Stimulated activated CD4-positive, alpha-beta T cell treated with anti-CD3 and anti-CD28 coated beads, Interleukin-1b, Interleukin-23, amount 100 ng/mL, for 1 hour (primary cell): ENCODE measurements at places on chromosomes 16 and 17.

DNA sequence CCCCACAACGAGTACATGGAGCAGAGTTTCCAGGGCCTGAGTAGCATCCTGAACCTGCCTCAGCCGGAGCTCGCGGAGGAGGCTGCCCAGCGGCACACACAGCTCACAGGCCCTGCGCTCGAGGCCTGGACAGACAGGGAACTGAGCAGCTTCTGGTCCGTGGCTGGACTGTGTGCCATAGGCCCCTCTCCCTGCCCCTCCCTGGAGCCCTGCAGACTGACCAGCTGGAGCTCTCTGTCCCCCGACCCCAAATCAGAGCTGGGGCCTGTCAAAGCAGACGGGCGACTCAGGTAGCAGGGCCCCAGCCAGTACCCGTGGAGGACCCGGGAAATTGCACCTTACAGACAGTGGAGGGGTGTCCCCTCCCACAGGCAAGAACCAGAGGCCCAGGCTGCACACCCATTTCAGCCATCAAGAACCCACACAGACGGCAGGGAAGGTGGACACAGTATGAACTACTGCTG lies 13.0 kb downstream of the MRPL27 start:
- DNase-seq: no peak

- DNase-seq: no peak
Measured at GRCh38 chr16:85825326-85825725, 25.8 kb downstream of the COX4I1 start.

DNA sequence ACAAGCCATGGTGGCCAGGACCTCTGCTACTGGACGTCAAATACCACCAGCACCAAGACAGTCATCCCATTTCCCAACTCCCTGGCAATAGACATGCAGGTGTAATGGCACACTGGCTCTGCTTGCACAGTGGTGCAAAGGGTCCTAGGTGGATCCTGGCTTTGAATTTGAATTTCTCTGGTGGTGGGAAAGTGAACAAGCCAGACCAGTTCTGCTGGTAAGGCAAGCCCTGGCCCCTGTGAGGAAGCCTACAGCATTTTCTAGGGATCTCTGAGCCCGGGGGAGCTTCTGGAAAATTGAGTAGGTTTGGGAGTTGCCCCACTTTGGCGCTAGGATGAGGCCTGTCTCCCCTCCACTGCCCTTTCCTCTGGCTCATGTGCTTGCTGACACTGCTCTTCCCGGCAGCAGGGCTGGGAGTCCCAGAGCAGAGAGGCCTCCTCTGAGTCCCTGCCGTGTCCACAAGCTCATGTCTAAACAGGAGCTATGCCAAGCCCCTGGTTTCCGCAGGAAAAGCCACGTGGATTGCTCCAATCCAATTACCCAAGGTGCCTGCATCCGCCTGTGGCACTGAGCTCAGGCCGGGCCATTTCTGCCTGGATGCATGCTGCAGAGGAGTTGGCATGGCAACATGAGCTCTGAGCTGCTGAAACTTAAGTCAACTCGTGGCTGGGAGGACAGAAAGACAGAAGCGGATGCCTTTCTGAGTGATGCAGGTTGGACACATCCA lies 67.0 kb downstream of the PRMT7 start:
- no peak for DNase-seq

DNA sequence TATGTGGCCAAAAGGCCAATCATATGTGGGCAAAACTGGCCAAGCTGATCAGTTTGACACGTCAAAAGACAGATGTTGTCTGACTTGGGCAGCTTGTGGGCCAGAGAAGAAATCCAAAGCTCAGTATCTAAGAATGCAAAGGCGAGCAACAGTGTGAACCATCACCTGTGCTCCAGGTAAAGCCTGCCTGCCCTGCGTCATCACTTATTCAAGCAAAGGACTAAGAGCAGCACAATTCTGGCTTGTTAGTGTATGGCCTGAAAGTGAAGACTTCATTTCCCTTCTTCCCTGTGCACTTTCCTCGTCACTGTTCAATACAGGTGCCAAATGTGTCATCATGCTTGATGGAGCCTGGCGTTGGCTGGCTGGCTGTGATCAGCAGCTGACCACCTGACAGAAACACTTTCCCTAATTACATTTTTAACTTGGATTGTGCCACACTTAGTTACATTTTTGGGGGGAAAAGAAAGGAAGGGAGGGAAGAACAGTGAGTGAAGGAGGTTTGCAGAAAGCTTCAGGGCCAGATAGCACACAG lies 4.7 kb downstream of the FAM20A start:
- DNase-seq: no peak

DNA sequence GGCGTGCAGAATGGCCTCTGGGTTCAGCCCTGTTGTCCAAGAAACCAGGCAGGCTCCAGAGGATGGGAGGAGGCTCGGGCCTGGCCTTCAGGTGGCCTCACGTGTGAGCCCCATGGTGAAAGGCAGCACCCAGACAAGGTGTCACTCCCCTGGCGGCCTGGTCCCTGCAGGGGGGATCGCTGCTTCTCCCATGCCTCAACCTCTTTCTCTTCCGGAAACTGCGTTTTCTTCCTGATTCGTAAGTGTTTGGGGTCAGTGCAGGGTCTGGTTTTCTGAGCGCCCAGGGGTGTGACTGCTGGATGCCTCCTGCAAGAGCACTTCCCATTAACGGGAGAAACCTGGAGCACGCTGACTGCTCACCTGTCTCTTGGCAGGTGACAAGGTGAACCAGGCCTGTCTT lies 70.0 kb upstream of the CIBAR2 start:
- DNase-seq: no peak

DNA sequence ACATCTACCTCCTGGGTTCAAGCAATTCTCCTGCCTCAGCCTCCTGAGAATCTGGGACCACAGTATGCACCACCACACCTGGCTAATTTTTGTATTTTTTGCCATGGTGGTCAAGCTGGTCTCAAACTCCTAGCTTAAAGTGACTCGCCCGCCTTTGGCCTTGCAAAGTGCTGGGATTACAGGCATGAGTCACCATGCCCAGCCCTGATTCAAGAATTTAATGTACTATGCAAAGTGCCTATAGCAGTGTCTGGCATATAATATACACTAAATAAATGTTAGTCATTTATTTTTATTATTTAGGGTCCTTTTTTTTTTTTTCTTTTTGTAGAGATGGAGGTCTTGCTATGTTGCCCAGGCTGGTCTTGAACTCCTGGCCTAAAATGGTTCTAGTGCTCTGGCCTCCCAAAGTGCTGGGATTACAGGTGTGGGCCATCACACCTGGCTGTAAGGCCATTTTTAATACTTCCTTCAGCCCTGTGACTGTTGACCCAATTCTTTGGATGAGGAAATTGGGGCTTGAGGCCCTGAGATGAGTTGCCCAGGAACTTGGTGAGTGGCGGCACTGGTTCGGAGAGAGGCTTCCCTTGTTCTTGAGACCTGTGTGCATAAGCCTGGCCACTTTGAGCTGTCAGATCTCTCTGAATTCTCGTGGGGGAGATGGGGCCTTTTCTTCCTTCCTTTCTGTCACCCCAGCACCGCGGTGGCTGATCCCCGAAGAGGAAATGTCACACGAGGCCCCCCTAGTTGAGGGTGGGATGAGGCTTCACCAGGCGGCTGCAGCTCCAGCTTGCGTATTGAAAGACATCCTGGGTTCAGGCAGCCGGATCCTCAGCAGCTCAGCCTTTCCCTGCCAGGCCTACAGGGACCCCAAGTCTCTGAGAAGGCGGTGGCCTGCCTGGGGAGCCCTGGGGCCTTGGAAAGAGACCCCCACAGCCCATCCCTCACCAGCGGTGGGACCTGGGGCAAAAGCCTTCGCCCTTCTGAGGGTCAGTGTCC lies 38.7 kb downstream of the LAT start:
- no peak for DNase-seq

GRCh38 chr17:78960928-78961327 lies 18.8 kb downstream of the LGALS3BP start:
- no peak for DNase-seq

DNA sequence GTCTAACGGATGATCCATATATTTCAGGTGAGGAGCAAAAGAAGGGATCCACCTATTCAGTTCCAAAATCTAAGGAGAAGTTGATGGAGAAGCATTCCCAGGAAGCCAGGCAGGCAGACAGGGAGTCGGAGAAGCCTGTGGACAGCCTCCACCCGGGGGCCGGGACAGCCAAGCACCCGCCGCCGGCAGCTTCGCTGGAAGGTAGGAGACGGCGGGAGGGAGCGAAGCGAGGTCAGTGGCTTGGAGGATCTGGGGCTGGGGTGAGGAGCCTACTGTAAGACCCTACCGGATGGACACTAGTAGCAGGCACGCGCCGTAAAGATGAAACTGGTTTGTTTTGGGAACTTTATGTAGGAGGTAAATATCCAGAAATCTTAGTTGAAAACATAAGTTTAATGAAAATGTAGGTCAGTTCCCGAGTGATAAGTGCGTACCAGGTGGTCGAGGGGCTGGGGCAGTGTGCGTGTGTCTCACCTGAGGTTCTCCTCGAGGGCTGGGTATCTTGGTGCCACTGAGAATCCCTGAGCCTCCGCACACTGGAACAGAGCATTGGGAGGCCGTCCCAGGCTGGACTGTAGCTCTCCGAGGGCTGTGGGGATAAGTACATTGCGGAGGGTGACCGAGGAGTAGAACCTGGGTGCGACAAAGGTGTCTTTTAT lies 714 bp downstream of the SPATA33 start:
- no peak for DNase-seq

DNA sequence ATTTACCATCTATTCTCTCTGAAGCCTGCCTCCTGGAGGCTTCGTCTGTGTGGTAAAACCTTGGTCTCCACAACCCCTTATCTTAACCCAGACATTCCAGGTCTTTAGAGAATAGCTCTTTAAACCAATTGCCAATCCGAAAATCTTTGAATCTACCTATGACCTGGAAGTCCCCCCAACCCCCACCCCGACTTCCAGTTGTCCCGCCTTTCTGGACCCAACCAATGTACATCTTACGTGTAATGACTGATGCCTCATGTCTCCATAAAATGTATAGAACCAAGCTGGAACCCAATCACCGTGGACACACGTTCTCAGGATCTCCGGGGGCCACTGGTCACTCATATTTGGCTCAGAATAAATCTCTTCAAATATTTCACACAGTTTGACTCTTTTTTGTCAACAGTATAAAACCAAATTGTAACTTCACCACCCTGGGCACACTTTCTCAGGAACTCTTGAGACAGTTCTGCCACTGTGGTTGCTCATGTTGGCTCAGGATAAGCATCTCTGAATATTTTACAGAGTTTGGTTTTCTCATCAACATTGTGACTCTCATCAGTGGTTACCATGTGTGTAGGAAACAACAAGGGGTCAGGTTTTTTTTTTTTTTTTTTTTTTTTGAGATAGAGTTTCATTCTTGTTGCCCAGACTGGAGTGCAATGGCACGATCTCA lies 18.1 kb upstream of the DNAH17 start:
- no peak for DNase-seq

DNA sequence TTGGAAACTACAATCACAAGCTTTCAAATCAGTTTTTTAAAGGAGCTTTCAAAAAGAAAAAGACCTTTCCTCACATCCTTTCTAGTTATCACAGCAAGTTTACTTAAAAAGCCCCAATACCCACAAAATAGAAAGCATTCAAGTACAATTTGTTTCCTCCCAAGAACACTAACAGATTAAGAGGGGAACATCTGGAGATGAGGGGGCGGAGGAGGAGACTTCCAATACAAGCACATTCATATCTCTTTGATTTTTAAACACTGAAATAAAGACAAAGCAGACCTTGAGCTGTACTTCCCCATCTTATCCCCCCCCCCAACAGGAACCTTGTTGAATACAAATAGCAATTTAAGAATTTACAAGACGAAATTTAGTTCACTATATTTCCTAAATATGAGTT lies 2.0 kb downstream of the YWHAE start:
- no peak for DNase-seq

GRCh38 chr16:58733248-58733670 lies 857 bp downstream of the GOT2 start:
- no peak for DNase-seq
